ENCODE measurements at places on chromosomes 12 and 14.

GRCh38 chr14:70753518-70753953, 55.8 kb downstream of the MAP3K9 start:
- DNase-seq, result no peak

GRCh38 chr14:100025111-100025510, 40.1 kb upstream of the EVL start:
- peak; percentile 4 for DNase-seq

DNA sequence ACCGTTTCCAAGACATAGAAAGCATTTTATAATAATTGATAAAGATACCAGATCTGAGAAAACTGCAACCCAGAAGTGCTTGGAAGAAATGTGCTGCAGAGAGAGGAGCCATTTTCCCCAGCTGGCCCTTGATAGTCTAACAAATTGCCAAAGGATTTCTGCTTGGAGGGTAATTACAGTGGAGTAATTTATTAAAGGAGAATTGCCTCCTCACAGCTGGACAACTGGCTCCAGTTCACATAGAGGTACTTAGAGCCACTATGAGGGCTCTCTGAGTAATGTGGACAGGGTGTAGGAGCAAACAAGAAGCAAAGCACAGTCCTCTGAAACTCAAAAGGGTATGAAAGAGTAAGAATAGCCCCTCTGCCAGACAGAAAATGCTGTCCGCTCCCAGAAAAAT, 335.6 kb downstream of the SYT1 start:
- no peak for DNase-seq

GRCh38 chr14:21924479-21924878, 250.9 kb upstream of the OR4E1 start:
- peak; percentile 83 for DNase-seq

DNA sequence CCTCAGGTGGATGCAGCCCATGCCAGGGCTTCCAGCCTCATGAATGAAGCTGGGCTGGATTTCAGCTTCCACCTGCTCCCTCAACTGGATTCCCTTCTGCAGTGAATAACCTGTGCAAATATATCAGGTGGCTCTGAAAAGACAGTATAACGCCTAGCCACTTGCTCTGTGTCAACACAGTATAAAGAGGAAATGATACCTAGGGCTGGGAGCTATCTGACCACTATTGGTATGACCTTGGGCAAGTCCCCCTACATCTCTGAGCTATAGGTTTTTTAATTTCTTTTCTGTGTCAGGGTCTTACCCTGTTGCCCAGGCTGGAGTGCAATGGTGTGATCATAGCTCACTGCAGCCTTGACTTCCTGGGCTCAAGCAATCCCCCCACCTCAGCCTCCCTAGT, 19.8 kb downstream of the ISM2 start:
- no peak for DNase-seq

GRCh38 chr14:67516676-67517075, 16.4 kb upstream of the PLEKHH1 start:
- DNase-seq, result no peak

DNA sequence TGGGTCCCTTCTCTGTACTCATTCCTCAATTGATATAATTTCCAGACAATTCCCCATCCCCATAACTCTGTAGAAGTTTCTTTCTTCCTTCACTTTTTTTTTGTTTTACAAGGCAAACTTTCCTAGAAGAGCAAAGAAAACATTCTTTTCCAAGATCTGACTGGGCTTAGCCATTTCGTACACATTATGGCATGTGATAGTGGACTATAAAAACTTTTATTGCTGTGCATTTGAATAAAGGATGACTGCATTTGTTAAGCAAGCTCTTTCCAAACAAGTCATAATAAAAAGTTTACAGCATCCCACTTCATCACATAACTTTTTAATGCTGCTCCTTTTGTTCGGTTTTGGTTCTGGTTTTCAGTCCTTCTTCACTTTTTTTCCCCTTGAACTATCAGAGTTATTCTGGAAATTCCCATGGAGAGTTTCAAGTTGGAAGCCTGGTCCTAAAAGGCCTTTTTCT, 231.0 kb upstream of the HMGA2 start:
- no peak for DNase-seq

DNA sequence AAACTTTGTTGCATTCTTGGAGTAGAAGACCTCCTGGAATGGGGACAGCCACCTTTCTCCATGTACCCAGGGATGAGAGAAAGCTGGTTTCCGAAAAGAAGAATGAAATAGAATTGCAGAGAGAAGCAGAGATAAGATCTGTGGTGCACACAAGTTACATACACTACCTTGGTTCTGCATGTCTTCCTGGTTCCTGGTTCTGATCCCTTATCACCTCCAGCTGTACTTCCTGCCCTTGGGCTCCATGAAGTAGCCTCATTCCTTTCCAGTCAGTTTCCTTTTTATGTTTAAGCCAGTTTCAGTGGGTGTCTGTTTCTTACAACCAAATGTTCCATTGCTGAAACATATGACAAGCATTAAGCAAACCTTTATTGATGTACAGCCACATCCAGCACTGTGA, 69.3 kb downstream of the FBXW8 start:
- DNase-seq, result no peak

DNA sequence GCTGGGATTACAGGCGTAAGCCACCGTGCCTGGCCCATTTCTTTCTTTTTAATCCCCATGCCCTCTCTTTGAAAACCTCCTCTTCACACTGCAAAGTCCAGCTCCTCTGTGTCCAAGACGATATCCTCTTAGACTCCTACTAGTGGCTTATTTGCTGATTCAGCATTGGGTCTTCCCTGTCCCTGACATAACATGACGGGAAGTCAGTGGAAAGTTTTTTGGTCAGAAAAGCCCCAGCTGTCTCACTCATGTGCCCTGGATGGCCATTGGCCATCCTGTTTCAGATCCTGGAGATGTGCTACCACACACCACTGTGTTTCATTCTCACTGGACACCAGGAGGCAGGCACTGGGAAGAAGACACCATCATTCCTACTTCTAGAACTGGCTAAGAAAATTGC, 102.6 kb upstream of the MED13L start:
- no peak for DNase-seq

- no peak for DNase-seq
Observed at GRCh38 chr12:22271023-22271422, 63.5 kb downstream of the ST8SIA1 start.

DNA sequence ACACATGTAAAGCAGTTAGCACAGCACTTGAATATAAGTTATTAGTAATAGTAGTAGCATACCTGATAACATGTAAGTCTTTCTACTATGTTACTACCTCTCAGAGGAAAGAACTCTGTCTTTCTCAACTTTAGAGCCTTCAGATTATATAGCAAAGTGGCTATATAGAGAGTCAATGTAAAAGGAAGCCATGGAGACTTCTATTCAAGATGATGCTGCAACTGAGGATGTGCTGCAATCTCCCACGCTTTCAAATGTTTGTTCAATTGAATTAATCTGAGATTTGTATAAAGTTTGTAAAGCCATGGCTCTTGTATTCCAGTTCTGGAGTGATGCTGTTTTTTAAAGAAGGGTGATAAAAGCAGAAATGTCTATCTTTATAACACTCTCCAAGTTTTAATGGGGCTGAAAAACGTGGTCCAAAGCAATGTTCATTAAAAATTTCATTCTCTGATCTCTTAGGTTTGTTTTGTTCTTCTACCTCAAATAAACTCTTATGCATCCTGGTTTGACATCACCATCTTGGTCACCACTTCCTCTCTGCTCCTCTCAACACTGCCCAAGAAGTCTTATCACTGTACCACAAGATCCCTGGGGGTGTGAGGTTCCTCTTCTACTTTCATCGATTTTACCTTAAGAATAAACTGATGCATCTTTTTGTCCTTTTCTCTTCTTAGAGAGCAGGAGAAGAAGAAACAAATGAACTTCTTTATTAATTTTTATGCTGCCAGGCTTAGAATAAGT, 40.6 kb downstream of the C12orf42 start:
- DNase-seq, result peak; percentile 6

- no peak for DNase-seq
Observed at GRCh38 chr14:38731962-38732361, 371.1 kb downstream of the SEC23A start.

- no peak for DNase-seq
Observed at GRCh38 chr14:92514844-92515514, 1.4 kb downstream of the RIN3 start.

DNA sequence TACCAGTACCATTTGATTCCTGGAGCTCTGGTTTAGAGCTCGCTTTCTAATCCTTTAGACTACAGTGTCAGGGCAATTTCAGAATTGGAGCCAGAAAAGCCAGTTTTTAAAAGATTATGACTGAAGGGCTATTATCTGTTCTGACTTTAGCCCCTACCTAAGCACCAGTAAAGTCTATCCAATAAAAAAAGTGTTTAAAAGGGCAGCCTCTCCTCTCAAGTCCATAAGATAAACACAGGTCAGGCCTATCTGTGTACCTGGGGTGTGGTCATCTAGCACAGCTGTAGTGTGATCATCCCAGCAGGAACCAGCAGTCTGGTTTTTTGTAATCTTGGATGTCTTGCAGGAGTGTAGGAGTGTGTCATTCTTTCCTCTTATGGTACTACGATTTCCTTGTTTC, 6.6 kb downstream of the APPL2 start:
- no peak for DNase-seq

- no peak for DNase-seq
Observed at GRCh38 chr12:122166422-122167349, 7.3 kb downstream of the IL31 start.

DNA sequence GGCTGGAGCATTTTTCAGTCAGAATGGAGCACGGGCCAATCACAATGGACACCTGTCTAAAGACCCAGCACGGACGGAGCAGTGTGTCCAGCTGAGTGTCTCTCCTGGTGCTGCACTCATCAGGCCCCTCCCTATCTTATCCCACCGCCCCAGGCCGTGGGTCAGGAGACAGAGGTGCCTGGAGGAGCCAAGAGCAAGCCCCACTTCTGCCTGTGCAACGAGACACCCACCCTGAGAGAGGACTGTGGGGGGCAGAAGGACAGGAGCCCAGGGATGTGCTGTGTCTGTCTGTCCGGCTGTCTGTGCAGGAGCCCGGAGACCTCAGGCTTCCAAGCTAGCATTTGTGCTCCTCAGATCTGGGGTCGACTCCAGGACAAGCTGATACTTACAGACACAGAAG, 69.6 kb upstream of the SFSWAP start:
- DNase-seq, result no peak

GRCh38 chr14:37056473-37056872, 115.9 kb downstream of the SLC25A21 start:
- no peak for DNase-seq
